ENCODE measurements at places on chromosomes 12 and 14.

GRCh38 chr14:74675219-74675618, 37.7 kb downstream of the AREL1 start:
- no peak for DNase-seq

GRCh38 chr12:101552277-101552676, 42.5 kb upstream of the MYBPC1 start:
- DNase-seq: no peak

GRCh38 chr12:131793243-131794022, 34.8 kb upstream of the MMP17 start:
- DNase-seq: no peak

- no peak for DNase-seq
Observed at GRCh38 chr12:41552588-41552987, 364.5 kb downstream of the PDZRN4 start.
